ENCODE measurements at places on chromosomes 1 and 21.
A peak's percentile ranks its signal among the peaks of the same experiment; 100 is the strongest.

DNA sequence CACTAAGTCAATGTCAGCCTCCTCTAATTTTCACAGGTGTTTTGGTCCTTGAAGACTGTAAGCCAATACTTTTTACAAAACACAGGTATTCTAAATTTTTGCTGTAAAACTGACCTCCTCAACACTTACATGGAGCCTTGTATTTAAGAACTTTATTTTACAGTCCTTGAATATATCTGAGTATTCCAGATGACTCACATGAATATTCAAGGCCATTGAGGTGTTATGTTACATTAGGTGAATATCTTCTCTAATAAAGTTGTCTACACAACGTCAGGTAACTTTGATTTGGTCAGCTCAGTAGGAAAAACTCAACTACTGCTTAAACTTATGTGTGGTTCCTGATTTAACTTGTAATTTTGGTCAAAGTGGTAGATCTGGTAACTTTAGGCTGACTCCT, 254.2 kb downstream of the OLFM3 start:
- DNase-seq = peak; percentile 55

DNA sequence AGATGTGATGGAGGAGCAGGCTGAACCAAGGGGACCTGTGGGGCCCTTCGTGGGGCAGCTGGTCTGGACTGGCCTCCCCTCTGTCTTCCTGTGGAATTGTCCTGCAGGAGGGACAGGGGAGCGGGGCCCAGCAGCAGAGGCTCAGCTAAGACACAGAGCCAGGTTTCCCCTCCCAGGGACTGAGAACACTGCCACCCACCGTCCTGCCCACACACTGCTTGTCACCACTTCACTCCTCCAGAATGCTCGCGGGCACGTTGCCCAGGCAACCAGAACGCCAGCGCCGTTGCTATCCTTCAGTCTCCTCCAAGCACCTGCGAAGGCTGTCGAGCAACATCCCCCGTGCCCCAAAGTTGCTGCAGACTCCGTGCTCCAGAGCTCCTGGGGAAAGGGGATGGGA, 46.4 kb downstream of the AJAP1 start:
- no peak for DNase-seq

DNA sequence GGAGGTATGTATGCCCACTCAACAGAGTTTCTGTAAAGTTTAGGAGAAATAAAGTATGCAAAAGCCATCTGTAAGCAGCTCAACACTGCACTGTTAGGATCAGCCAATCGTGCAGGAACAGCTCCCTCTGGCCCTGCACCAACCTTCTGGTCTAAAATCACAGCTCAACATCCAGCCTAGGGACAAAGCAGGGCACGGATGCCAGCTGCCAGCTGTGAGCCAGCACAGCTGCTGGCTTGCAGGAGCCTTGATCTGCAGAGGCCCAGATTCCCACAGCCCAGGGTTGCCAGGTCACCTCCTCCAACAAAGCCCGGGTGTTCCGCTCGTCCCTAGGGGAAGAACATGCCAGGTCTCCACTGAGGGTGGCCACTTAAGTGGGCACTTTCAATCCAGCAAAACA, 8.6 kb downstream of the ACOT7 start:
- no peak for DNase-seq

GRCh38 chr1:205287767-205288559, 33.6 kb downstream of the NUAK2 start:
- DNase-seq = no peak

DNA sequence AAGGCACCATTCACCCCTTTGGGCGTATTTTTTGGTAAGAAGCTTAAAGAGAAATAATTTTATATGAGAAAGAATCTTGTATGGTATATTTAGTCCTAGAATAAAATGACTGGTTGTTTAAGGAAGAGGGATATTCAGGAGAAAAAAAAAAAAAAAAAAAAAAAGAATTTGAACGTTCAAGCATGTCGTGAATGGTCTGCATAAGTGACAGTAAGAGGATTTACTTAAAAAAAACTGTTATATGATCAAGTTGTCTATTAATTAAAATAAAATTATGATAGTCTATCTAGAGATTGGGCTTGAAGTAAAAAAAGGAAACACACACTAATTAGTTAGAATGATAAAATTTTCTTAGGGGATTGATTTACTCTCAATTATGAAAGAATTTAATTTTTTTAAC, 11.7 kb upstream of the OR14I1 start:
- no peak for DNase-seq

GRCh38 chr1:190124068-190124467, 353.6 kb downstream of the BRINP3 start:
- DNase-seq = no peak

DNA sequence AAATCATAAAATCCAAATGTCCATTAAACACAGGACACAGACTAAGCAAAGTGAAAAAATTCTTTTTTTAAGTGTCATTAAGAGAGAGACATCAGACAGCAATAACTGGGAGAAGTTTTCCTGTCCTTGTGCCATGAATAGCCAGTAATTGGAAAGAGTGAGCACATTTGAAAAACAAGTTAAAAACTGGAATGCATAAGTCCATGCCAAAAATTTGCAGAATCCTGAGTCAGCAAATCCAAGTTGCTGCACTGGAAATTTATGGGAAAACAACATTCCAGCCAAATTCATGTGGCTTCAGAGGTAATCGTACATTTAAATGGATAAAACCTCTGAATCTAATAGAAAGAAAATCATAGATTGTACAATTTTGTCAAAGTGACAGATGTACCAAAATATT, 291.4 kb downstream of the LRRC40 start:
- no peak for DNase-seq

DNA sequence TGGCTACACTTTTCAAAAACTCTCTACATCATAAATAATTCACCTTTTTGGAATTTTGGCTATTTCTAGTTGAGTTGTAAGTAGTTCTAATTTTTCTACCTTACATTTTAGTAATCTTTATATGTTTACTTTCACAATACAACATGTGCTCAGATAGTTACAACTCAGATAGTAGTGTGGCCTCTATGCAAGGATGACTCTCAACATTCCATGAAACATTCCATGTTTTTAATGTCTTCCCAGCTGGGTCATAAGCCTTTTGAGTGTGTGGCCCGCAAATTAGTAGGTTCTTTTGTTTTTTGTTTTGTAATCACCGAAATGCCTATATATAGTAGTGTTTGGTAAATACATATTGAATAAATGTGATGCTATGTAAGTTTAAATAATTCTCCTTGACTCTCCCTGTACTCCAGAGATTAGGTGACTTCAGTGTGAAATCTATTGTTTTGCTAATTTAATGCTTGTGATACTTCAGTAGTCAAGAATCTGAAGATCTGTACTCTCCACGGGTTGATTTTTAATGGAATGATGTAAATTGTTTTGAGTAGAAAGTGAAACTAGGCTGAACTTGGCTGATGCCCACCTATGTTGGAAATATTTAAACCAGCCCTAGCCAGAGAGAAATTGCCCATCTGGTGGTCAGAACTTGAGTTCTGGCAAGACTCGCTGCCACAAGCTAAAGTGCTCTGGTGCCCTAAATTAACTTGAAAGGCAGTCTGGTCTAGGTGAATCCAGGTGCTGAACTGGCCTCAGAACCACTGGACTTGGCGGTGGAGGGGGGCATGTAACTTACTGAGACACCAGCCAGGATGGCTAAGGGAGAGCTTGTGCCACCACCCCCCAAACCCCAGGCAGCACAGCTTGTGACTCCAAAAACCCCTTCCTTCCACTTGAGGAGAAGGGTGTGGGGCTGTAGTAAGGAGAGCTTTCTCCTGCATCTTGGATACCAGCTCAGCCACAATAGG, 165.6 kb downstream of the USP25 start:
- DNase-seq = no peak

- DNase-seq = no peak
Observed at GRCh38 chr1:9785406-9785805, 38.4 kb downstream of the CLSTN1 start.

DNA sequence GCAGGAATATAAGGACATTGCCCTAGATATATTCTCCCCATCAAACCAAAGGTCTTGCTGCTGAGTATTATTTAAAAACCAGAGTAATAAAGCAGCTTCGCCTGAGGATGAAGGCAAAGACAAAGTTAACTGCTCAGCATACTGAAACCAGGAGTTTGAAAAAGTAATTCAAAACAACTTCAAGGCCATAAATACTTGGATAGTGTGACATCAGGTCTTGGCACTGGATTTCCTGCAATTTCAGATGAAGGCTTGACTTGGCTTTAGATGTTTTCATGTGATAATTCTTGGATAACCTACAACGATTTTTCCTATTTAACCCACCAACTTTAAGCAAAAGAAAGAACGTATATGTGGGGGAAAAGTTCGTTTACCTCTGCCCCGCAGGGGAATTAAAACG, 10.6 kb downstream of the SOD1 start:
- no peak for DNase-seq

DNA sequence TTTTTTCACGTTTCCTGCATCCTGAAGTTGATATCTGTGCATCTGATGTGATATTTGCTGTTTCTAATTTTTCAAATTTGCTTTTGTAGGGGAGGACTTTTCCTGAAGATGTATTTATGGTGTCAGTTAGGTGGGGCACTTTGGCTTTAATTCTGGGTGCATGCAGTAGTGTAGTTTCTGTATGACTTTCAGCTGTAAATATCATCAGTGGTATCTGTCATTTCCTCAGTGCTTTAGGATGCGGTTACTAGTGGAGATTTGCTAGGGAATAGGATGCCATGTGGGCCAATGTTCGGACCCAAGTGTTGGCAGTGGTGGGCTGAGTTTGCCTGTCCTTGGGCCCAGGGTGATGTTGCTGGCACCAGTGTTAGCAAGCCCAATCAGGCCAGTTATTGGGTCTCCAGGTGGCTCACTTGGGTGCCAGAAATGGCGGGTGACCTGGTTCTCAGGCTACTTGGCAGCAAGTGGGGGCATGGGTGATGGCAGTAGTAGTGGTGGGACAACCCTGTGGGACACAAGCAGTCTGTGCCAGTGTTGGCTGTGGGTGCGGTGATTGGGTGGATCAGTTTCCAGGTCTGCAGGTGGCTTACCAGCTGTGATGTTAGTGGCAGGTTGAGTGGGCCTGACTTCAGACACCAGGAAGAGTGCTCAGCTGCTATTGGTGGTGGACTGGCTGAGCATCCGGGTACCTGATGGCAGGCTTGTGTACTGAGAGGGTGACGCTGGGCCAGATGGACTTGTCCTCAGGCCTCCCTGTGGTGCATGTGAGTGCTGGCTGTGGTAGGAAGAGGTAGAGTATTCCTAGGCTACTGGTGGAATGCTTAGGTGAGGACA, 24.4 kb downstream of the CD55 start:
- no peak for DNase-seq

GRCh38 chr1:44608141-44608540, 66.1 kb downstream of the TMEM53 start:
- DNase-seq = no peak

DNA sequence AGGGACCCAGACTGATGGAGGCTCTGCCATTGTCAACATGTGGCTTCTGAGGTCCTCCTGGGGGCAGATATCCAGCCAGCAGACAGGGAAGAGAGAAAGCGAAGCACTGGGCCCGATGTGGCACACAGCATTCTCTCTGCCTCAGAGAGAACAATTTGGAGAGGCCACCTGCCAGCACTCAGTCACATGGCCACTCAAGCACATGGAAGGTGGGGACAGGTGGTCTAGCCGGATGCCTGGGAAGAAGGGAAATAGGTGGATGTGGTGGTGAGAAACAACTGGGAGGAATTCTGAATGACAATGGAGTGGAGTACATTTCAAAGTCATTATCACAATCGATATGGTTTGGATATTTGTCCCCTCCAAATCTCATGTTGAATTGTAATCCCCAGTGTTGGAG, 109.0 kb downstream of the UBE2U start:
- DNase-seq = no peak

Data from NCI-H526 treated with DMSO at 0.1 percent for 48 hours (cell line).